ENCODE measurements at places on chromosomes 5 and 9. TPM values are rescaled to one million over a fixed set of nuclear protein-coding genes. Genes with fewer than 3 reads are reported as not detected.
A peak's percentile ranks its signal among the peaks of the same experiment; 100 is the strongest.

PHF24 gene
- 0.32 TPM for total RNA-seq

SIT1 gene
- total RNA-seq: 1.6 TPM

ESM1 gene
- 0.18 TPM for total RNA-seq

CERT1 gene
- total RNA-seq: 21.6 TPM

SPAAR gene
- 7.6 TPM for total RNA-seq

ACTBL2 gene
- total RNA-seq: not detected

SAXO1 gene
- 0.15 TPM for total RNA-seq

HMHB1 gene
- not detected for total RNA-seq

AQP7 gene
- 123 TPM for total RNA-seq

PCDHGB2 gene
- total RNA-seq: 4.0 TPM

SMIM33 gene
- total RNA-seq: not detected

UNC13B gene
- 17.8 TPM for total RNA-seq

DNA sequence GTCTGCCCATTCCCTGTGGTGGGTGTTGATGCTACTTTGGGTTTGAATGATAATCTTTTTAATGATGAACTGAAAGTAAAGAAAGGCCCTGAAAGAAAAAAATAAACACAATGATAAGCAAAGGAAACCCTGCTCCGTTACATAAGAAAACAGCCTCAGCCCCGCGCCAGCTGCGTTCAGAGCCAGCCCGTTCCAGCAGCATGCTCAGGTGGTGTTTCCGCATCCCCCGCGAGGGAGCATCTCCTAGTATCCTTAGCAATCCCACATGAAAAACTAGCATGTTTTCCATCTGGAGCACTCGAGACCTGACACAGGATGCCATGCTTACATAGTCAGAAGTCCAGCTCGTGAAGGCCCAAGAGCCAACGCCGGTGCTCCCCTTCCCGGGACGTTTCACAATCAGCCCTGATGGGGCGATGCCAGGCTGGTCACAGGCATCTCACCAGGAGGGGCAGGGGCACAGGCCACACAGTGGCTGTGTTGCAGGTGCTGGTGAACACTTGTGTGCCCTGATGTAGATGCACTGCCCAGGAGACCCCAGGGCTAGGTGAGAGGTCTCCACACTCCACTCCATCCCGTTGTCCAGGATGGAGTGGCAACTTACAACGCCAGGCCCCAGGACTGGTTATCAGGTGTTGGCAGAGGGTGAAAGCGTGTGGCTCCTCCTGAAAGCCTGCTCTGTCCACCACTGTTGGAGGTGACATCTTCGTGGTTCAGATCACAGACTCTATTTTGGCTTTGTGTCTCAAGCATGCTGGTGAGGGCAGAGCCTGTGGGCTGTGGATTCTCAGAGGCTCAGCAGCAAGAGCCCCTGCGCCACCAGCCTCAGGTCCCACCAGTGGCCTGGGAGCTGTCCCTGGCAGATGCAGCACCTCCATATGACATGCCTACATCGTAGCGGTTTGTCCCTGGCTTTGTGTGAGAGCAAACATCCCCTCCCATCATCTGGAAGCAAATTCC lies 246.8 kb upstream of the IRX1 start:
- DNase-seq: no peak

DNA sequence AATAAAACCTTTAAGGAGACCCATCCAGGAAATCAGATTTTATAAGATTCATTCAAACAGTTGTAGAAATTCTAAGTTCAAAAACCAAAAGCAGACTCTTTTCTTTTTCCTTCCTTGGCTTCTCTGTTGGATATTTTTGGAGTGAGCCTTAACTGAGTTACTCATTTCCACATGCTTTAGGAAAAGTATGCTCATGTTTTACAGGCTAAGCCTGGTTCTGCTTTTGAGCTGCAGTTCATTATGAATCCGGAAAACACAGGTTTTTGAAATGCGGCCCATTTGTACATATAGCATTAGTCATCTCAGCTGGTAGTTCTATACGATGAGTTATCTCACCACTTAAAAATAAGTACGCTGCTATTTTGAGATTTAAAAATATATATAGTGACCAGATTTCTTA lies 156.6 kb upstream of the DMRT1 start:
- DNase-seq: no peak

DNA sequence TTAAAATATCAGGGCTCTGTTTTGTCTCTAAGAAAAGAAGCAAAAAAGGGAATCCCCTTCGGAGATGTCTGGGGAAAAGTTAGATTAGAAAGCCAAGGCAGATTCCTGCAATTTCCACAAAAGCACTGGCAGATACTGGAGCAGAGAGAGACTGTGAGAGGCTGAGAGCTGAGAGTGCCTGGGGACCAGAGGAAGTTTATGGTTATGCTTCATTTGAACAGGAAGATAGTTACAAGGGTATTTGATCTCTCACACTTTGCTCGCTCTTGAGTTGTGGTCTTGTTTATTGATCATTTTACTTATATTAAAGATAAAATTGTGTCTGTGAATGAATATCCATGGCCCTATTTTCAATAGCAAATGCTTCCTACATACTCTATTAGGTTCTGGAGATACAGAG lies 32.8 kb upstream of the FAM81B start:
- DNase-seq: no peak

DNA sequence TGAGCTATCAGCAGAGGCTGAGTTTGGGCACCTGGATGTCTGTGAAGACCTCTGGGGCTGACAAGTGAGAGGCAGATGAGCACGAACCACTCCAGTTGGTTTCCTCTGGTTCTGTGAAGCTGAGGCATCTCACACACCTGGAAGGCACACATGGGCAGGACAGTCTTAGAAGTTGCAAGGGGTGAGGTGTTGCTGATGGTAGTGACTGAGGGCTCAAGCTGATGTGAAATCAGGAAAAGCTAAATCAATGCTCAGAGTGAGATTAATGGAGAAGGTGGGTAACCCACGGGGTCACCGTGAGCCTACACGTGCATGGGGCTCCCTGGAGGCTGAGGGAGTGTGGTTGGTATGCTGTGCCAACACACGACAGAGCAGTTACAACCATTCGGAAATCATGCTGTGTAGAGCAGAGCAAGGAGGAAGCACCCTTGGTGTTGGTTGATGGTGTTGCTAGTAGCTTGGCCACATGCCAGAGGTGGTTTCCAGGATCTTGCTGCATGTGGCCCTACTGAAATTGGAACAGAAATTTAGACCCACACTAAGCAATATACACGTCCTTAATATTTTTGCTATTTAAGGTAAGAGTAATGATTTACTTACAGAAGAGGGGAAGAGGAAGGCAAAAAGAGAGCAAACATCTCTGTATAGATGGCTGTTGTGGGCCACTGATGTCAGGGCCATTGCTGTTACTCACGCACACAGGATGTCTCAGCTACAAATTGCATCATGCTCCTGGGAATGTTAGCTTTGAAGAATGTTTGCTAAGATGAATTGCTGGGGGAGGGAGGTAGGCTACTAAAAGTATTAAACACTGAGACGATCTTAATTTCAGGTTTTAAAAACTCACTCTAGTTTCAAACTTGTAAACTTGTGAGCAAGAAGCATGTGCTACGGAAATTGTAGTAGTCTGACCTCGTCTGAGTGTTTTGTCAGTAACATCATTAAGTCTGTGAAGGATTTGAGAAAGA lies 170.5 kb downstream of the ARHGEF28 start:
- DNase-seq: peak; percentile 66

- DNase-seq: no peak
Measured at GRCh38 chr5:159240301-159240870, 22.7 kb upstream of the UBLCP1 start.

DNA sequence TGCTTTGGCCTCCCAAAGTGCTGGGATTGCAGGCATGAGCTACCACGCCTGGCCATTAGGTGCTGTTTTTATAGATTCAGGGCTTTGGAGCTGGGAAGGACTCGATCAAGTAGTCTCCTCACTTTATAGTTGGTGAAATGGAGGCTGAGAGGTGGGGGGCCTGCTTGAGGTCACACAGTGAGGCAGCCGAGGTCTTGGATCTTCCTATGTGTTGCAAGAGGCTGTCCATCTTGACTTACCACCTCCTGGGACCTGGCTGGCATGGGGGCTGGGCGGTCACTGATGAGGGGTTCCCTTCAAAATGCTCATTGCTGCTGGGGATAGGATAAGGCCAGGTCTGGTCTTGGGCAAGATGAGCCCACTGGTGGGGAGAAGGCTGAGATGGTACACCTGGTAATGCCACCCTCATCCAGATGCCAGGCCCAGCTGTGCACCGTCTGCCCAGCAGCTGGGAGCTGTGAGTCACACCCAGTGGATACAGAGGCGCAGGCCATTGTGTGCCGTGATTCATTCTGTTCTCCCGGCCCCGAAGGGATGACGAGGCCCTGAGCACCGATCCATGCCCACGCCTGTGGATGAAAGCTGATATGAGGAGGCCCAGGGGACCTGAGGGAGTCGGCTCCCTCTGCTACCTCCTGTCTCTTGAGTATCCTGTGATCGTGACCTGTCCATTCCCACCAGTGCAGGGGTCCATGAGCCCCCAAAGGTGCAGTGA lies 10.5 kb upstream of the NDST1 start:
- DNase-seq: peak; percentile 84

DNA sequence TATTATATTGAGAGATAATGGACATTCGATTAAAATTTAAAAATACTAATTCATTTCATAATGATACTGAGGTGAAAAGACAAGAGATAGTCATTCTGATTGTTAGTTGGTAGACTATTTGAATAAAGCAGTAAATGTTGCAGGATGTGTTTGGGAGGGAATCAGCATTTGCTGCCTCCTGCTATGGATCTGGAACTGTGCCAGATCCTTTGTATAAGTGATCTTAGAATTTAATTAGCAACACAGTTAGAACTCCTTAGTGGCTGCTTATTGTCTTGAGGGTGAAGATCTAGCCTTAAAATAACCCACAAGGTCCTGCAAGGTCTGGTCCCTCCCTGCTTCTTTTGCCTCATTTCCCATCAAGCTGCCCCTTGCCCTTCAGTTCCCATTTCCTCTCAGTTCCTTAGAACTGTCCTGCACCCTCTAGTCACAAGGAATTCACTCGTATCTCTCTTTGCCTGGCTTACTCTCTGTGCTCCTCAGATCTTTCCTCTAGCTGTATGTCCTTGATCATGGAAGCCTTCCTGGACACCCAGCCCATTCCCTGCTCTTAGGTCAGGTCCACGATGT lies 12.5 kb downstream of the LECT2 start:
- no peak for DNase-seq

DNA sequence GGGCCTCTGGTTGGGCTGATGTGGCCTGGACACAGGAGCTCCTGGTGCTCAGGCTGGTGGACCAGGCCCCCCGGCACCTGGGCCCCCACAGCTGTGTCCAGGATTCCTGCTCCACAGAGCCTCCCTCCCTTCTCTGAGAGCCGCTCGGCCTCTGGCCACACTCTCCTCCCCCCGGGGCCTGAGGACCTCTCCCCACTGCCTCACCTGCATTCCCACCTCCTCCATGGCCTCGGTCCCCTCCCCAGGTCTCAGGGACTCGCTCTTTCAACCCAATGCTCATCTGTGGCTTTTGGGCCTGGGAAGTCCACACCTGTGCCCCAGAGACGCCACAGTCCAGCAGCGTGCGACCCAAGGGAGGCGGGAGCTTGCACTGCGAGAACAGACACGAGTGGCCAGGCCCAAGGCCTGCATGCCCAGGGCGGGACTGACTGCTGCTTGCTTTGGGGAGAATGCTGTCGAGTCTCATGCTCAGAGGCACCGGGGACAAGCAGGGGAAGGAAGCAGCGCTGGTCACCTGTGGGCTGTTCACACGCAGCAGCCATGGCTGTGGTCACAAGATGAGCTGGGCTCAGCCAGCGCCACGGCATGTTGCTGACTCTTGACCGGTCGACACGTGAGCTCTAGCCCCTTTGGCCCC lies 14.6 kb downstream of the PAEP start:
- no peak for DNase-seq

DNA sequence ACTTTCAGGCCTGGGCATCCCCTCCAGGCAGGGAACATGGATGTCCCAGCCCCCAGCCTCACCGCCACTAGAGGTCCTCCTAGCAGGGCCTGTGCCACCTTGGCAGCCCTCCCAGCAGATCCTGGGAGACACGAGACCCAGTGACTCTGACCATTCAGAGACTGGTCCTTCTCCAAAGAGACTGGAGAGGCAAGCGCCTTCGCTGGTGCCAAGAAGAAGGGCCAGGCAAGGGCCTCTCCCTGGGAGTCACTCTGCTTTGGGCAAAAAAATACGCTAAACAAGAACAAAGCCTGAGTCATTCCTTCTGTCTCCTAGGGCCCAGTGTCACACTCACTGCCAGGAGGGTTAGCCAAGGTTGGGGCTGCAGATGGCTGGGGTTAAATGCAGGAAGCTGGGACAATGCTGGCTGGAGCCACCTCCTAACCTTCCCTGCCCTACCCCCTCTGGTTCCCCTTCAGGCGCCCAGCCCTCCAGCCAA lies 35.3 kb upstream of the SMIM23 start:
- peak; percentile 80 for DNase-seq

GRCh38 chr5:82259172-82259800 lies 18.9 kb downstream of the RPS23 start:
- DNase-seq: no peak

- DNase-seq: peak; percentile 11
Measured at GRCh38 chr5:445591-445990, 2.6 kb downstream of the EXOC3 start.

- DNase-seq: no peak
Measured at GRCh38 chr9:3887786-3888496, 362.1 kb upstream of the RFX3 start.

DNA sequence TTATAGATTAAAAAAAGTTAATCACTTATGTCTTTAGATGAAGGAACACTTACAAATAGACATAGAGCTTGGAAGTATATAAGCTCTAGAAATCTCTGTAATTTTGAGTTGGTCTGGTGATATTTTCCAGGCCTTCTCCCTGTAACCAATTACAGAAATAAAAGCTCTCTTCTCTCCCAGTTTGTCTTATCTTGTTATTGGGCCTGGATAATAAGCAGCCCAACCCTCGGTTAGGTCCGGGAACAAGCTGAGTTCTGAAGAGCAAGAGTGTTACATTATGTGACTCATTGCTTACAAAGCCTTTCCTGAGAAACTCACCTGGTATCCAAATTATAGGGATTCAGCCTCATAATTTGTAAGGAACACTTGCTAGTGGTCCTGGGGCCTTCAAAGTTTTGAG lies 1146.2 kb downstream of the CDH9 start:
- no peak for DNase-seq

- DNase-seq: no peak
Measured at GRCh38 chr5:150338546-150338945, 19.0 kb upstream of the TCOF1 start.

- DNase-seq: no peak
Measured at GRCh38 chr9:37923796-37924427, 20.0 kb upstream of the SLC25A51 start.

- DNase-seq: no peak
Measured at GRCh38 chr5:40499007-40499406, 180.7 kb upstream of the PTGER4 start.

GRCh38 chr5:53191548-53192165 lies 82.1 kb upstream of the MOCS2 start:
- DNase-seq: no peak

DNA sequence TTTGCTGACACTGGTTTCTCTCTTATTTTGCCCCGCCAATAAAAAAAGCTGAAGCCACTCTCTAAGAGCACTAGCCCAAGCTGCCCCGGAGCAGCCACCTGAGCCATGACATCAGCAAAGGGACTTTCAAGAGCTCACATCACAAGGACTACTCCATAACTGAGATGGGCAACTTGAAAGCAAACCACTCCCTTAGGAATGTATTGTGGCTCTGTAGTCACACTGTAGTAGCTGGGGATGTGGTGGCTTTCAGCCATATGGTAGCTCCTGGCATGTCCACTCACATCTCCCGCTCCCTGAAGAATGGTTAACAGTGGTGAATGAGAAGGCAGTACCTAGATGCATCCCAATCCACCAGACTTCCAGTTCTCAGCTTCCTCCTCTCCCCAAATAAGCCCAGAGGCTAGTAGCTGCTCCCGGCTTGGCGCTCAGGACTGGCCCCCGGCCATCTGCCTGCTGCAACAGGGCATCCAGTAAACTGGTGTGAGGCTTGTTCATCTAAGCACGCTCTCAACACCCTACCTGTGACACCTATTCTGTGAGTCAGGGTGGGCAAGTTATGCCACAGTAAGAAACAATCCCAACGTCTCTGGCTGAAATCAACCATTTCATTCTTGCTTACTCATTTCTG lies 63.7 kb downstream of the S1PR3 start:
- DNase-seq: no peak
